ENCODE measurements at places on chromosomes 2 and 18.

DNA sequence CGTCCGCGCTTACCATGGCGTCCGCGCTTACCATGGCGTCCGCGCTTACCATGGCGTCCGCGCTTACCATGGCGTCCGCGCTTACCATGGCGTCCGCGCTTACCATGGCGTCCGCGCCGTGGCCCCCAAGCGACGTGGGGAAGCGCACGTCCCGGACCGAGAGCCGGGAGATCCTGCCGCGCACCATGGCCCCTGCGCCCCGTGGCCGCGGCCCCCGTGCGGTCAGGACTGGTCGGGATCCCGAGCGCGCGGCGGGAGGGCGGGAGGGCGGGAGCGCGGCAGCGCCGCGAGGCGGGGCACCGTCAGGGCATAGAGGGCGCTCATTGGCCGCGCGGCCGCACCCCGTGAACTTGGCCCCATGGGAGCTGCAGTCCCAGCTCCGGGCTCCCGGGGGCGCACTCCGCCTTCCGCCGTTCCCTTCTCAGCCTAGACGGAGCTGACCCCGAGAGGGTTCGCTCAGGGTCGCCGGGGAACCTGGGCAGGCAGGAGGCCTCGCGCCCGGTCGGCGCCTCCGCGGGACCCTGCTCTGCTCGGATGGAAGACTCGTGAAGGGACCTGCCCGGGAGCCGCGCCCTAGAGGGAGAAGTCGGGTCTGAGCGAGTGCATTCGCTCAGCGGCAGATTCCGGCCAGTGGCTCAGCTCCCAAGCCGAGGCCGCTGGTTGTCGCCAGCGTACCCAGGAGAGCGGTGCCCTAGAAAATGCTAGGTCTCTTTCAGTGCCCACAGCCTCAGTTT lies at the start of gene ENOSF1:
TSS of gene ENOSF1 (minus strand) at position 230 of the 734 bp plus-strand sequence. CDS start at position 187, 43 bp downstream.
- peak; percentile 54 for DNase-seq

DNA sequence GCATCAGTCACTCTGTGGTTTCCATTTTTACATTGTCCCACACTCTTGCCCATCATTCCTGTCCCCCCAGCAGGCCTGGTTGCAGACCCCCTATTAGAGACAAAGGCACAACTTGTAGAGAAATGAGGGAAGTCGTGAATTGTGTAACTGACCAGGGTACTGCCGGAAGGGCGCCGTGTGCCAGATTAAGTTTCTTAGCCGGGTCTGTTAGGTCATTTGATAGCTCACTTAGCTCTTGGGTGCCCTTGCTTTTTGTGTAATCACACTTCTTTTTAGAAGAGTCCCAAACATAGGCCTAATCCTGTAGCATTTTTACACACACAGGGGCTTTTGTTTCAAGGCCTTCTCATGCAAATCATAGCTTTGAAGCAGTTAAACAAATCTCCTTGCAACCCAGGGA lies 87.2 kb downstream of the CTAGE1 start:
- no peak for DNase-seq

DNA sequence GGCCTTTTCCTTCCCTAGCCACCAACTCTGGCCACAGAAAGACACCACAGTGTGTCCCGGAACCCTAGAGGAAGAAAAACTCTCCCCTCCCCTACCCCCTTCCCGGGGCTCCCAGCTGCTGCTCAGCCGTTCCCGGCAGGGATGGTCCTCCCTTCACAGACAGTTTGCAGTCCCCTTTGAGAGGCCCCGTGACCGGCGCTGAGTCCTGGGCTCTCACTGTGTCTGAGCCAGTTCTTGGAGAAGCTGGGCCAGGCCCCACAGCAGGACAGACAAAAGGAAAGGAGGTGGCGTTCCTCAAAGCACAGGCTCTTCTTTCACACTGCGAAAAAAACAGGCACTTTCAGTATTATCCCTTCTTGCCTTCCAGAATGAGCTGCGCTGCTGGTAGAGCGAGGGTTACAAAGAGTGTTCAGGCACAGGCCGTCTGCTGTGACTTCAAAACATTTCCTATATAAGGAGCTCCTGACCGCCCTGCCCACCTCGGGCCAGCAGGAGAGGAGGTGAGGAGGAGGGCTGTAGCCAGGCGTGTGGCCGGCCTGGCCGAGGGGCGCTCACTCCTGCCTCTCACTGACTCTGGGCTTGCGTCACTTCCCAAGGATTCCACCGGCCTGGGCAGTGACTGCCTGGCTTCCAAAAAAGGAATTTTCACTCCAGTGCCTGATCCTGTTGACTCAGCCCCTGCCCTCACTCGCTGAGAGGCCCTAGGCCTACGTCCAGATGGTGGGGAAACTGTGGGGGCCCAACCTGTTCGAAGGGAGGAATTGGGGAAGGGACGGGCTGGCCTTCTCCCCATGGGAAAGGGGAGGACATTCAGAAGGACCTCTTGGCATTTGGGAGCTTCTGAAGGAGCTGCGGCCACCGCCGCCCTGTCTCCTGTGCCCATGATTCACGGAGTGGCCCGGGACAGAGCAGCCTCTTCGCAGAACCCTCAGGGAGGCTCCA lies 24.9 kb downstream of the CIDEA start:
- DNase-seq: peak; percentile 4

- peak; percentile 85 for DNase-seq
Measured at GRCh38 chr2:111227716-111228141, 107.0 kb downstream of the BCL2L11 start.

- no peak for DNase-seq
Measured at GRCh38 chr18:79515944-79516351, 120.2 kb downstream of the NFATC1 start.

DNA sequence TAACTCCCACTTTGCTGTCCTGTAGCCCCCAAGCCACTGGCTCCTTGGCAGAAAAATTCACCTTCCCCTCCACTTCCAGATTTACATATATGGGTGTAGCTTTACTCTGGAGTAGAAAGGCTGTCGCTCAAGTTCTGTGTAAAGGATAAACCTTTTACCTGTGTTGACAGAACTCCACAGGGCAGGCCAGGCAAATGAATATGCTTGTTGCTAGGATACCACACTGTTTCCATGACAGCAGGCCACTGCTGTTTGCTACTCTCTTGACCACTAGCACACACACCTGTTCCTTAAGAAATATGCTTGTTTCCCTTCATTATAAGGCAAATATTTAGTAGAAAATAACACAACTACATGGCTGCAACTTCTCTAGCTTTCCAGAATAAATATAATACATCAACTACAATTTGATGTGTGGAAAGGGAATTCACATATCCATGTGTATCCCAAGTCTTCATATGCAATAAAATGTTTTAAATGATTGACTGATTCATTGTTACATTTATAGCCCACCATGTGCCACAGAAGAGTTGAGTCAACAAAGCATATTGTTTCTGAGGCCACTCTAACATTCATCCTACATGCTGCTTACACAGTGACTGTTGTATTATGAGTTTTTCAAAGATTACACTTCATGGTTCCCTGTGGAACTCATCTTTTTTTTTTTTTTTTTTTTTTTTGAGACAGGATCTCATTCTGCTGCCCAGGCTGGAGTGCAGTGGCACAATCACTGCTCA lies 56.2 kb upstream of the ROCK1 start:
- no peak for DNase-seq
